ENCODE measurements at places on chromosomes 6 and 20.

GRCh38 chr20:9945408-9945807 lies 89.4 kb upstream of the ANKEF1 start:
- no peak for DNase-seq

DNA sequence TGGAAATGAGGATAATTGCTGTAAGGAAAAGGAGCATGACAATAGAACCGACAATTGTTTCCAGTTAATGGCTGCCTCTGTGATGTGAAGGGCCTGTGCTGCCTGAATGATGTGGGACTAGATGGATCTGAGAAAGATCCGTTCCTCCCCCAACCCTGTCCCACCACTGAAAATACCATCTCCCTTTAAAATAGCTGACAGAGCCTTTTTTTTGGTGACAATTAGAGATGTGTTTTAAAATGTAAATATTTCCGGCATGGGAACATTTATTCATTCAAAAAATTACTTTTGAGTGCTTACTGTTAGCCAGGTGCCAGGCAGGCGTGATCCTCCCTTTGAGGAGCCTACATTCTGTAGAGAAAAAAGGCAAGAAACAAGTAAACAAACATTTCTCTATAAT lies 72.4 kb upstream of the SUPT3H start:
- no peak for DNase-seq

DNA sequence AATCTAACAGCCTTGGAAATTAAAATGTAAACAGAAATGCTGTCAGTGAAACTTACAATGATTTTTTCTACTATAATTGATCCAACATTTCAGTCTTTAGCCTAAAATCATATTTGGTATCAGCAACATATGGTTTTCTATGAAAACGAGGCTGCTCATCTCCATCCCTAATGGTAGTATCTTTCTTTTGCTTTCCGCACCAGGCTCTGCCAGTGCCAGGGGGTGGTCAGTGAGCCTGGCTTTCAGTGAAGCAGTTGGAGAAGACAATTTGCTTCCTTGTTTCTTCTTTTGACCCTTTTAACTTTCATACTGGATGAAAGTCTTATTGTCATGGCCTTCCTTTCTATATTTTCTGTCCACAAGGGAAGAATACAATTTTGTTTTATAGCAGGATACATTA lies 258.4 kb downstream of the ARID1B start:
- DNase-seq, result no peak

DNA sequence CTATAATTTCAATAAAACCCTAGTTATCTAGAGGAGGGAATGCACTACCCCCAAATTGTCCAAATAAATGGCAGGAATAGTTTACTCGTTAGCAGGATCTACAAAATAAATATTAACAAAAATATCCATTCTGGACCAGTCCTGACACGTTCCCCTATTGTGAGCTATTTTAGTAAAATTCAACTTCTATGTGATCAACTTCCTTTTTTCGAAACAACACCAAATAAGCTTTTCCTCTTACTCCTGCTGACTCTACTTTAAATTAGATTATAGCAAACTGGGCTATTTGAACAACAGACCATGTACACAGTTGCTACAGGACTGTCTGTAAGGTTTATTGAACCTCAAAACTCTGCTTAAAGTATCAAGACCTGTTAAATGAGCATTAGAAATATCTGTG lies 154.3 kb downstream of the IPCEF1 start:
- DNase-seq, result no peak

- no peak for DNase-seq
Observed at GRCh38 chr20:22379472-22379871, 204.9 kb downstream of the FOXA2 start.

DNA sequence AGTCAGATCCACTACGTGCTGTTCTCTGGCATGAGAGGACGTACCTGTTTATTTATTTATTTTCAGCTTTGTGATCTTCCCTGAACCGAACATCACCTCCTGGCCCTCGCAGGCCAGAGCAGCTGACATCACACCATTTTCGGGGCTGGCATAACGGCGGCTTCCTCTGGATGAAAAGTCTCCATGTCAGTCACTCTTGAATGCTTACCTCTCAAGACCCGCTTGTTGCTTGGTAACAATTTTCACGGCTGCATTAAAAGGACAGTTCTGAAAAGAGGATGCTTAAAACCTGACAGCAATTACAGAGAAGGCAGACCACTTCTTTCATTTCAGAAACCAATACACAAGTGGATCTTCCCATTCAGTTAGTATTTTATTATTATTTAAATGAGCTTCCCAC lies 159.8 kb upstream of the CDH4 start:
- DNase-seq, result no peak

- no peak for DNase-seq
Observed at GRCh38 chr6:142737368-142738034, 207.5 kb downstream of the HIVEP2 start.

- no peak for DNase-seq
Observed at GRCh38 chr6:33288141-33288920, 708 bp downstream of the WDR46 start.

DNA sequence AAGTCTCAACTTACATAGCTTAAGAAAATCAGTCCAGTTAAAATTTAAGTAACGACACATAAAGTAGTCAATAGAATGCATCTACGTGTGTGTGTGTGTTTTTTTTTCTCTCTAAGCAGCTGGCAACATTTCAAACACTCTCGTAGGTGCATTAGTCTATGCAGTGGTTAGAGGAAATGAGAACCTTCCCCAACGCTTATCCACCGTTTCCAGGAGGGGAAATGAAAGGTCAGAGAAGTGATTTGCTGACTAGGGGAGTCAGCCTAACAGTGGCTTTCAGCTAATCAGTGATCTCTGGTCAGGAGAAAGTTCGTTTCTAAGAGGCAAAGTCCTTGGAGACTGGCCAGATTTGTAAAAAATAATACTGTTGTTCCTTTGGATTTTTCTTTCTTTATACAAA lies 806.6 kb downstream of the C6orf118 start:
- DNase-seq, result no peak

DNA sequence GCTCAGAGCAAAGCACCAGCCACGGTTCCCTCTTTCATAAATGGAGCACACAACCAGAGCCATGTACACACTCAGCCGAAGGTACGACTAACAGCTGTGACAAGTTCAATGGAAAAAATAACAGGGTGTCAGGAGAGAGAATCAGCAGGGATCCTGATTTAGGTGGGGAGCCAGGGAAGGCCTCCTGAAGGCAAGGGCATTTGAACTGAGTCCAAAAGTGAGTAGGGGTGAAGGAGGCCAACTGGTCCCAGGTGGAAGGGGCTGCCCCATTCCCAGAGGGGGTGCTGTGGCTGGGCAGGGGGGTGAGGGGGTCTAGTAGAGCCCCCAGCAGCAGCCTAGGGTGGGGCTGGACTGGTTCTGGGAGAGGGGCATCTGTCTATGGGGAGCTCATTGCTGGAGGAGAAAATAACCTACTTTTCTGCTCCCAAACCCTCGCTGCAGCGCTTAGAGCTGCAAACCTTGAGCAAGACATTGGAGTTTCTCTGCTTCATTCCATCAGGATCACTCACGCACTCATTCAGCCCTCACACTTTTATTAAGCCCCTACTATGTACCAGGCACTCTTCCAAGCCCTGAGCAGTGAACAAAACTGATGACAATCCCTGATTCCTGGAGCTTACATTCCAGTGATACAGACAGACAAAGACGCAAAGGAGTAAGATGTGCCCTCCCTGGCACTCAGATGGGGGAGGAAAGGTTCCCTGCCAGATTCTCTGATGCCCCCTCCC lies 113.5 kb downstream of the TOX2 start:
- no peak for DNase-seq

- no peak for DNase-seq
Observed at GRCh38 chr6:4299476-4299875, 164.1 kb upstream of the ECI2 start.

DNA sequence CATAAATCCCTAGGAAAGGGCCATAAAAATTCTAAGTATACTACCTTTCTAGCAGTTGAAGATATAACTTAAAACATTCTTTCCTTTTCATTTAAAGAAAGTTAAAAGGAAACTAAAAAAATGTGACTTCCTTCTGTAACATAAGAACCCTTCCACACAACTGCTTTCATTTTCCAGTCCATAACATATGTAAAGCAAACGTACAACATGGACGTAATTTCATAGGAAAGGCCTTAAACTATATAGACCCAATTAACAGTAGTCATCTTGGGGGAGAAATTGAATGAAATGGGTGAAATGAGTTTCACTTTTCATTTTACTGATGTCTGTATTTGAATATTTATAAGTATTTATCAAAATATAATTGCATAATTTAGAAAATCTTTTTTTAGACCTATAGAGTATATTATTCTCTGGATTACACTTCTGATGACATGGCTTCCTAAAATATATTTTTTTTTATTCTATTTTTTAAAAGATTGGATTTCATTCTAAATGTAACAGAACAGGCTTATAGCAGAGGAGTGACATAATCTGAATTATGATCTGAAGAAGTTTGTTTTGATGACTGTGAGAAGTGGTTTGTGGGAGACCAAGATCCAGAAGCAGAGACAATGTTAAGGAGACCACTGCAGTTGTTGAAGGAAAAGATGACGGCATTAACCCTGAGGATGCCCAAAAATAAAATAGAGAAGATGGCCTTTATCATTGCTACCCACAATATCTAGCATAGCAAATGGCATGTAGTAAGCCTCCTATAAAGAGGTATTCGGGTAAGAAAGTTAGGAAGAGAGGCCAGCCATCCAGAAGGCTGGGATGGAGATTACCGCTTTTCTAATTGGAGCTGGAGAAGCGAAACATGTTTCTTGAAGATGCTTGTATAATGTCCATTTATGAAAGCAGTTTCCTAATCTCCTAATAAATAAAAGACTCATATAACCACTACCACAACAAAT lies 260.4 kb downstream of the PTPRK start:
- DNase-seq, result peak; percentile 21

DNA sequence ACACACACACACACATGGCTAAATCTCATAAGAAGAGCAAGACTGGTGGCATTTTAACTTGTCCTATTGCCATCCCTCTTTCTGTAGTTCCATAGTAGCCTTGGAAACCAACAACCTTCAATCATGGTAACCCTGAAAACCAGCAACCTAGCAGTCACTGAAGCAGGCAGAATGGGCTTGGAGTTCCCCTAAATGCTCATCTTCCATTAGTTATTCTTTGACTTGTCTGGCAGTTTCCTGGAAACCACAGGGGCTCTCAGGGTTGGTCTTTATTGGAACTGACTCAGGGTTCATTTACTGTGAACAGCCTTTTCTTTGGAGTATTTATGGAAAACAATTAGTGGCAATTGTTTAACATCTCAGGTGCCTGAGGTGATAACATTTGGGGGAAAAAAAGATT lies 19.4 kb upstream of the BRPF3 start:
- DNase-seq, result peak; percentile 47

GRCh38 chr6:34301408-34301807 lies 52.6 kb upstream of the SMIM29 start:
- no peak for DNase-seq

DNA sequence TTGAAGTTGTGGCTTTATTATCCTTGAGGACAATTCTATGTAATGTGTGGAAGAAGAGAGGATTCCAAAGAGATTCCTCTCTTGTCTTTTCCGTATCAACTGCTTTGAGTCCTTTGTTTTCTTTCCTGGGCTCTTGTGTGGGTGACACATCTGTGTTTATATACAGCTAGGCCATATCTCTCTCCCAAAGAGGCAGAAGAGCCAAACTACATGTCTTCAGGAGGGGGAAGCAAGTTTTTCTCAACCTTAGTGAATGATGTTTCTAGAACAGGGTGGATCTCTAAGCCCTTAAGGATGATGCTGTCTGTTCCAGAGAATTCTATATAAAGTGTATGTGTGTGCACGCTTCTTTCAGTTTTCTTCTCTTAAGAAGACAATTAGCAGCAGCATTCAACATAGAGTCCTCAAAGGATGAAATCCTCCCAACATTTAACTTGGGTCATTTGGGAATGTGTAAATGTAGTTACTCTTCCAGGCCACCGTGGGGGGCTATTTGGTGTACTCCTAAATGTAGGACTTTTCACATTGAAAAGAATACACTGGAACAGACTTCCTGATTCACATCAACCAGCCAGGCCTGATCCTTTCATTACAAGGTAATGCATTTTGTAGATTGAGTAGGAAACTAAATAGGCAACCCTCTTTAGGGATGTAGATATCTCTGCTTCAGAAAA lies 92.8 kb upstream of the EEF1E1 start:
- no peak for DNase-seq

DNA sequence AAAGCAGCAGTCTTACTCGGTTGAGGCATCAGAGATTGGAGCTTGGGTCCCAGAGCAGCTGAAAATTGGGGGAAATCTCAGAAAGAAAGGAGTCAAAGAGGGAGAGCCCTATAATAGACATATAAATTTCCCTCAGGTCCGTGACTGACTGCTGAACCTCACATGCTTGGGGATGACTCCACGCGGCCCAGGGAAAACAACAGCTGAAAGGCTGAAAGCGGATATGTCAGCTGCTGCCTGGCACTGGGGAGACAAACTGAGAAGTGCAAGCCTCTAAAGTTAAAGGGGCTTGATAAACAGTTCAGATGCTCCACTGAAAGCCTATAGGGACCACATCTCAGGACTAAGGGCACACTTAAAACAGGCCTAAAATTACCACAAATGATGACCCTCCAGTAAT lies 255.9 kb upstream of the RIN2 start:
- DNase-seq, result no peak

- no peak for DNase-seq
Observed at GRCh38 chr6:85472744-85473143, 22.9 kb downstream of the NT5E start.

- peak; percentile 41 for DNase-seq
Observed at GRCh38 chr6:143449714-143450452, 612 bp downstream of the ADAT2 start.

- DNase-seq, result no peak
Observed at GRCh38 chr20:40449144-40449690, 239.8 kb downstream of the MAFB start.

DNA sequence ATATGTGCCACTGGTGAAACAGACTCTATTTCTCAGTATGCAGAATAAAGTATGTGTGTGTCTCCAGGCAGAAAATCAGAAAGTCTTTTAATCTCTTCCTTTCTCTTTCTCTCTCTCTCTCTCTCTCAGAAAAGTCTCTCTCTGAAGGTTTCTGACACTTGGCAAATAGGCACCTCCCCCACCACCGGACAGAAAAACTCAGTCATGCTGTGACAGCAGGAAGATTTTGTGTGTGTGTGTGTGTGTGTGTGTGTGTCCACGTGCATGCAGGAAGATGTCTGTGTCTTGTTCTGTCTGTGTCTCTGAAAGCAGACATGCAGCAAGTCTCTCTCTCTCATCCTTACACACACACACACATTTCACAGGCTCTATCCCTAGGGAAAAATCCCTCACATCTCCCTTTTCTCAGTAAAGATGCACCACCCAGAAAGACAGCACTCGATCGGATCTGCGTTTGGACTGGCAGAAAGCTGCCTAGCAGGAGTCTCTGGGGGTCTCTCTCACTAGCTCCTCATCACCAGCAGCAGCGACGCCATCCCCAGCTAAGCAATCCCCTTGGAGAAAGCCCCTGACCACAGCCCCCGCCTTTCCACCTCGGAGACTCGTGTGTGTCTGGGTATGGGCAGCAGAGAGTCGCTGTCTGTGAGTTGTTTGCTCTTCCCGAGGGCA lies 98.3 kb downstream of the EDN3 start:
- no peak for DNase-seq

DNA sequence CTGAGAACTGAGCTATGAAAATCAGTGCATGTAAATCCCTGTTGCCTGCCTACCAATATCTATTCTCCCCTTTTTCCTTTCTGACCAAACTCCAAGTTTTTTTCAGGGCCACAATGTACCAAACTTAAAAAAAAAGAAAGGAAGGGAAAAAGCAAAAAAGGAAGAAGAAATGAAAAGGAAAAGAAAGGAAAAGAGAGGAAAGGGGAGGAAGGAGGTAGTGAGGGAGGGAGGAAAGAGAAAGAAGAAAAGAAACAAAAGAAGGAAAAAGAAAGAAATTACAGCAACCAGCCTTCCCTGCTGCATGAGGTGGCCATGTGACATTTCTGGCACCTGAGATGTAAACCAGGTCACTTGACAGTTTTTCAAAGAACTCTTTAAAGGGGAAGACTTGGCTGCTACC lies 4.4 kb downstream of the CNKSR3 start:
- no peak for DNase-seq
